Effector CD8-positive, alpha-beta T cell (primary cell): ENCODE measurements at places on chromosomes 11 and 22.

GRCh38 chr11:2316169-2316962 lies 14.6 kb downstream of the TSPAN32 start:
- DNase-seq: no peak

GRCh38 chr22:46171940-46172339 lies 21.6 kb downstream of the PPARA start:
- no peak for DNase-seq

- no peak for DNase-seq
Observed at GRCh38 chr11:126152586-126152985, 58.9 kb downstream of the RPUSD4 start.

GRCh38 chr11:28903716-28904115 lies 795.5 kb downstream of the METTL15 start:
- no peak for DNase-seq

DNA sequence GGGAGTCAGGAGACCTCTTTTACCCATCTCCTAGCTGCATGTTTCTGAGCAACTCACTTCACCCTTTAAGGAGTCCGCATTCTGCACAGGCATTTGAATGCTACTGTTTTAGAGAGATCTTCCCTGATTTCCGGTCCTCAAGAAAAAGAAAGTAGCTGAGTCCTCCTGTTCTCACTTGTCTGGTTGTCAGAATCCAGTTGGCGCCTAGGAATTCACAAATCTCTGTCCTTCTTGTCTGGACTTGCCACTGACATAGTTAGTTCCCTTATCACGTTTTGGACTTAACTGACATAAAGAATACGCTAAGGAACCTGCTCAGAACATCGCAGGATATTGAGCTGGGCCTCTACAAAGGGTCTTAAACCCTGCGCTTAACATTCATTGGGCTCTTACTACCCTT lies 61.3 kb upstream of the OR5P2 start:
- no peak for DNase-seq

DNA sequence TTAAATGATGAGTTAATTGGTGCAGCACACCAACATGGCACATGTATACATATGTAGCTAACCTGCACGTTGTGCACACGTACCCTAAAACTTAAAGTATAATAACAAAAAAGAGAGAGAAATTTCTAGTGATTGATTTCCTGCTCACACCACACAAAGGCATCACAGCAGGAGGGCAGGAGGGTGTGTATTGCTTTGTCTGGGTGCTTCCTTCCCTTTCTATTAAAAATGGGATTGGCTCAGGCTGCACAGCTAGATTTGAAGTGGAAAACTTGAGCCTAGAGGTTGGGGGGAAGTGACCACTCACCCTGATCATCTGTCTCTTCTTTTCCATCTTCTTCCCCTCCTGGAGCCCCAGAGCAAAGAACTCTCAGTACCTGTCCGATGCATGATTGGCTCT lies 944 bp upstream of the SCGB1D2 start:
- DNase-seq: no peak

GRCh38 chr22:49077586-49077985 lies 750.1 kb downstream of the BRD1 start:
- DNase-seq: no peak

- DNase-seq: no peak
Observed at GRCh38 chr22:18091478-18091877, 13.7 kb downstream of the PEX26 start.

GRCh38 chr11:93958991-93959390 lies 62.2 kb upstream of the HEPHL1 start:
- DNase-seq: no peak

DNA sequence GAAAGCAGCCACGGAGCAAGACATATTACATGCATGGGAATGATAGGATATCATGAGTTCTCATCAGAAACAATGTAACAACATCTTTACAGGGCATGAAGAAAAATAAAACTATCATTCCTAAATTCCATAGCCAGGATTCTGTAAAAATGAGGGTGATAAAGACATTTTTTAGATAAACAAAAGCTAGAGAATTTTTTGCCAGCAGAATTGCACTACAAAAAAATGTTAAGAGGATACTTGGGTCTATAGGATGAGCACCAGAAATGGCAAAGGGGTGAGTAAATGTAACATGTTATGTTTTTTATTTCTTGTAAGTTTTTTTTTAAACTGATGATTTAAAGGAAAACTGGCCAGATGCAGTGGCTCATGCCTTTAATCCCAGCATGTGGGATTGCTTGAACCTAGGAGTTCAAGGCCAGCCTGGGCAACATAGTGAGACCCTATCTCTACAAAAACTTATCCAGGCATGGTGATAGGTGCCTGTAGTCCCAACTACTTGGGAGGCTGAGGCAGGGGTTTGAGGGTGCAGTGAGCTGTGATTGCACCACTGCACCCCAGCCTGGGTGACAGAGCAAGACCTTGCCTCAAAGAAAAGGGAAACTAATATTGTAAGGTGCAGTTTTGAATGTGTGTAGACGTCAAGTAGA lies 33.2 kb downstream of the TBX1 start:
- no peak for DNase-seq

GRCh38 chr11:70694371-70694770 lies 296.0 kb downstream of the CTTN start:
- DNase-seq: no peak

- no peak for DNase-seq
Observed at GRCh38 chr22:42077486-42078125, 1.9 kb upstream of the SMDT1 start.

DNA sequence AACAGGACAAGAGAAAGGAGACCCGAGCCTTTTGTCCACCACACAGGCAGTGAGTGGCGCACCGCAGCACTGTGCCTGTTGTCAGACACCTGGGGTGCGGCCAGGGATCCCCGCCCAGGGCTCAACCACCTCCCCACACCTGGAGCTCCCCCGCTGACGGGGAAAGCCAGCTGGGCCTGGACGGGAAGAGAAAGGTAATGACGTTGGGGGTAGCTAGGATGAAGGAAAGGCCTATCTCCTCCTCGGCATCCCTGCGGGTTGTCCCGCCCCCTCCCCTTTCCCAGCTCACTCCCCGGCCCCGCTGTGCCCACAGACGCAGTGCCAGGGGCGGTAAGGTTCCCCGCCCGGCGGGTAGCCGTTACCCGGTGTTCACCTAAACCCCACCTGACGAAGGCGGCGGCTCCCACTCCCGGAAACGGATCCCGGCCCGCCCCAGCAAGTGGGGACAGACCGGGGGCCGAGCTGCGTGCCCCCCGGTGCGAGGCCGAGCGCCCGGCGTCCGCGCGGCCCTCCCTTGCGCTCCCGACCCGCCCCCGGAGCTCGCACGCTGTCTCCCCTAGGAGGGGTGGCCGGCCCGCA lies 495 bp downstream of the HYOU1 start:
- peak; percentile 30 for DNase-seq
